Tibial nerve (tissue), 4 donors: ENCODE measurements at places on chromosomes 6 and 20. TPM values are rescaled to one million over a fixed set of nuclear protein-coding genes. Genes with fewer than 3 reads are reported as not detected.

The FABP7 gene
- total RNA-seq: not detected

- DNase-seq: no peak
Observed at GRCh38 chr6:34810017-34810882, 18.4 kb downstream of the BLTP3A start.

- no peak for DNase-seq
Observed at GRCh38 chr6:64266351-64266821, 630.8 kb downstream of the PHF3 start.

- DNase-seq: no peak
Observed at GRCh38 chr6:80020381-80021120, 16.1 kb downstream of the TTK start.

GRCh38 chr6:96301781-96302180 lies 219.8 kb upstream of the UFL1 start:
- DNase-seq: no peak
